ENCODE measurements at places on chromosomes 5 and 9. TPM values are rescaled to one million over a fixed set of nuclear protein-coding genes. Genes with fewer than 3 reads are reported as not detected.

GRCh38 chr5:55485073-55485472 is 49.7 kb downstream of the PLPP1 start:
- DNase-seq: no peak

CFAP77 gene
- total RNA-seq: not detected

PCDHA10 gene
- total RNA-seq: 12.3 TPM

GRM6 gene
- not detected for total RNA-seq

ELOVL7 gene
- total RNA-seq: 27.3 TPM

TLX3 gene
- 0.35 TPM for total RNA-seq

CDHR2 gene
- not detected for total RNA-seq

- no peak for DNase-seq
Measured at GRCh38 chr9:20200581-20200980, 411.7 kb upstream of the SLC24A2 start.

- no peak for DNase-seq
Measured at GRCh38 chr5:142979636-142980035, 209.5 kb downstream of the ARHGAP26 start.
